ENCODE measurements at places on chromosomes 7 and 10.

GRCh38 chr7:88391247-88391646, 84.6 kb upstream of the STEAP4 start:
- no peak for DNase-seq

GRCh38 chr10:16915300-16915699, 98.1 kb upstream of the RSU1 start:
- no peak for DNase-seq

- peak; percentile 95 for DNase-seq
Observed at GRCh38 chr10:59894114-59894513, 12.2 kb downstream of the CCDC6 start.

GRCh38 chr10:49595003-49595712, 15.0 kb upstream of the SLC18A3 start:
- DNase-seq: no peak

GRCh38 chr10:92657024-92657423, 32.7 kb upstream of the HHEX start:
- DNase-seq: no peak

- peak; percentile 1 for DNase-seq
Observed at GRCh38 chr10:49831352-49832035, 69.4 kb upstream of the OGDHL start.

DNA sequence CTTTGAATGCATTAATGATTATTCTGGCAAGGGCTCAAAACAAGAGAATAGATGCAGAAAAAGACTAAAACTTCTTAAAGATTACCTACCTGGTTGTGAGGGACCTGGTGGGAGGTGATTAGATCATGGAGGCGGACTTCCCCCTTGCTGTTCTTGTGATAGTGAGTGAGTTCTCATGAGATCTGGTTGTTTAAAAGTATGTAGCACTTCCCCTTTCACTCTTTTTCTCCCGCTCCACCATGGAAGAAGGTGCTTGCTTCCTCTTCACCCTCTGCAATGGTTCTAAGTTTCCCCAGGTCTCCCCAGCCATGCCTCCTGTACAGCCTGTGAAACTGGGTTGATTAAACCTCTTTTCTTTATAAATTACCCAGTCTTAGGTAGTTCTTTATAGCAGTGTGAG, 226.6 kb downstream of the ARHGAP12 start:
- no peak for DNase-seq

DNA sequence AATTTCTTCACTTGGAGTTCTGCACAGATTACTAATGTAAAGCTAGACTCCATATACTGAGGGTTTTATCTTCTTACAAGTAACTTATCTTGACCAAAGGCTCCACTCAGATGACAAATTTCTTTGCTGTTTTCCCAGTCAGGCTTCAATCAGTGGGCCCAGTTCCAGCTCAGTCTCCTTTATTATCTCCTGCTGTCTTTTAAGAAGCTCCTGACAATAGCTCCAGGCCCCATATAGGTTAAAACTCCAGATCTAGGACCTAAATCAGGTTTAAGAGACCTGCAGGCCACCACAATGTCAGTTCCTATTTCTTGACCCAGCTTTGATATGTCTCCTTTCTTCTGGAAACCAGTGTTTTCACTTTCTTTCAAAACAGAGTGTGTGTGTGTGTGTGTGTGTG, 165.2 kb downstream of the RELN start:
- DNase-seq: no peak

- no peak for DNase-seq
Observed at GRCh38 chr10:19728376-19728775, 87.9 kb upstream of the PLXDC2 start.
